ENCODE measurements at places on chromosomes 13 and 19.

DNA sequence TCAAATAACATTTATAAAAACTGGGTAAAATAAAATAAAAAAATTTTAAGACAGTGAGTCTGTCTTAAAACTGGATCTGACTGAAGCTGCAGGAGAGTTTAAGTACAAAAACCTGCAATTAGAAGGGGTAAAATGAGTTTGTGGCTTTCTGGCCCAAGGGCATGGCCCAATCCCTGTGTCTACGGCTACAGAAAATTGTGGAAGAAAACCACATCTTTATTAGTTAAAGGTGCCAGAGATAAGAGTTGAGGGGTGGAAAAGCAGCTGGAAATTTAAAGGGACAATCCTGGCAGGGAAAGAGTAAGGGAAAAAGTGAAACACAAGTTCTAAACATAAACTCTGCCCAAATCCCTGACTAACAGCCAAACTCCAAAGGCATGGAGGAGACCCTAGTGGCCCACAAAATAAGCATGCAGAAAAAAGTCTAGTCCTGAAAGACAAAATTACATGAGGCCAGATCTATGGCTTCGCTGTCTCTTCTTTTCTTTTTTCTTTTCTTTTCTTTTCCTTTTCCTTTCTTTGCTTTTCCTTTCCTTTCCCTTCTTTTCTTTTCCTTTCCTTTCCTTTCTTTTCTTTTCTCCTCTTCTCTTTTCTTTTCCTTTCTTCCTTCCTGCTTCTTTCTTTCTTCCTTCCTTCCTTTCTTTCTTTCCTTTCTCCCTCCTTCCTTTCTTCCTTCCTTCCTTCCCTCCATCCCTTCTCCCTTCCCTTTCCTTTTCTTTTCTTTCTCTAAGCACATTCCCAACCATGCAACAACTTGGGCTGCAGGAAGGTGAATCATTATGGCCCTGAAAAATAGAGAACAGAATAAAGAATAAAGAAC, 23.5 kb upstream of the DLEU7 start:
- DNase-seq, result no peak

DNA sequence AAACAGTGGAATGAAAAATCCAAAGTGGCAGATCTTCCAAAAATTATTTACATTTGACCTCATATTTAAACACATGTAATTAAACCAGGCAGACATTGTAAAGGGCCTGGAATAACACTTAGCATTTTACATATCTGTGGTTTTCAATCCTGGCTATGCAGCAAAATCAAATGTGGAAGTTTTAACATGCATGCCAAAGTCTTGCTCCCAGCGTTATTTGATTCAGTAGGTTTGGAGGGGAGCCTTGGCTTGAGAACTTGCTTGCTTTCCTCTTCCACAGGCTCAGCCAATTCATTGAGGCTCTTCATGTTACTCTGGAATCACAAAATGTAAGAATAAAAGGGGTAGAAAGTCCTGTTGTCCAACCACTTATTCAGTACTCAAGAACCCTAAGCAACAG, 42.5 kb upstream of the INTS6 start:
- DNase-seq, result no peak

- peak; percentile 46 for DNase-seq
Observed at GRCh38 chr19:29277102-29277501, 64.2 kb upstream of the UQCRFS1 start.

DNA sequence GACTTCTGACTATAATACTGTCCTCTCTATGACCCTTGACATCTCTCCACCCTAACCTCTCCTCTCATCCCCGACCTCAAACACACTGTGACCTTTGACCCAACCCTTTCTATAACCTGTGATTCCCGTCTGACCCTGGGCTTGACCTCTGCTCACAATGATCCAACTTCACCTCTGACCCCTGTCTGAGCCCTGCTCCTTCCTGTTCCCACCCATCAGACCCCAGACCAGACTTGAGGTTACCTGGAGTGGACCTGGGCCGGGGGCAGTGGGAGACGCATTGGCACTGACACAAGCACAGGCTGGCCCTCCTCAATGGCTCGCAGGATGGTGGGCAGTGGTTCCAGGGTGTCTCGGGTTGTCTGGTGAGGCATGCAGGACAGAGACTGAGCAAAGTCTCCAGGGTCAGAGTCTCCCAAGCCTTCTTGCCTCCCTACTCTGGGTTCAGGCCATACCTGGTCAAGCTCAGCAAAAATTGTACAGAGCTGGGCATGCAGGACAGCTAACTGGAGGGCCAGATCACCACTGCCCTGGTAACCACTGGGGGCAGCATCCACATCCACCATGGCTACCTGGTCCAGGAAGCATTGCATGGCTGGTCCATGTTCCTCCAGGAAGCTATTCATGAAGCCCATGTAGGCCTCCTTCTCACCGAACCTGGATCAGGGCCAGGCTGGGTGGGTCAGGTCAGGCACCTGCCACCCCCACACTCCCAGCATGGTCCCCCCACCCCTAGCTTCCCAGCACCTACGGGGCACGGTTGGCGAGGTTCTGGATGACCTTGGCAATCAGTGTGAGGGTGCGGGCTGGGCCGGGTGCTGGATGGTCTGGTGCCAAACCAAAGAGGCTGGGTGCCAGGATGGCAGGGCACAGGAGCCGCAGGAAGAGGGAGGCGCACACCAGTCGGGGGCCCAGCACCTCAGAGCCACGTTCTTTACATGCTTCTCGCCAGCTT, 4.4 kb upstream of the WIZ start:
- DNase-seq, result no peak

DNA sequence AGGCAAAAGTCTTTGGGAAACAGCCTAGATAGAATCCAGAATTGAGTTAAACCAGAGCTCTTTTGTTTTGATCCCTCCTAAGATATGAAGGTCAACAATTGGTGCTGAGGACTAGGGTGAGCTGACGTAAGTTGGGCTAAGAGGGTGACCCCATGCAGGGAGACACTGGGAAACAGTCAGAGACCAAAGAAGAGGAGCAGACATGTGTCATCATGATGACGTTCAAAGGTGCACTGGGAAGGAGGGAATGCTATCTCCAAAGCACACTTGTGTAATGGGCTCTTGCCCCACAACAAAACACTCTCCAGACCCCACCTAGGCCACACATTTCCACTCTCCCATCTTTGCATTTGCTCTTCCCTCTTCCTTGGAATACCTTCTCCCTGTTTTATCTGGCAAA, 481.4 kb downstream of the COG6 start:
- no peak for DNase-seq

Measured in neural progenitor cell (in vitro differentiated cells).